GM12878 (cell line): ENCODE measurements at places on chromosomes 4 and X.

DNA sequence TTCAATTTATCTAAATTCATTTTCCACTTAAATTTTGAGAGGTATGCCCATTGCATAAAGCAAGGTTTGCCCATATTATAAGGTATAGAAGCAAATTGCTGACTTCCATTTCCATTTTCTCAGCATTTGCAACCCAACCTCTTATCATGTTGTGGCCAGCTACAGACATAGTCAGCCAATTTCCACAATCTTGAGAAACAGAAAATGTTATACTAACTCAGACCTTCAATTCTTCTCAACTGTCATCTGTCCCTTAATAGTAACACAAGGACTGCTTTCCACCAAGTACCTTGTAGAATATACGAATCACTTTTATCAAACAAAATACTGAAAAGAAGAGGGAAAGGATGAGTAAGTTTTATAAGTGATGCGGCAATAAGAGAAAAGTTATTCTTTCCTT, 11.2 kb upstream of the GRIA3 start:
- DNase-seq: no peak

- no peak for DNase-seq
These were observed 65.5 kb downstream of the WFS1 start for GRCh38 chr4:6335040-6335590.

GRCh38 chr4:8540991-8541390, 39.2 kb upstream of the GPR78 start:
- no peak for DNase-seq

- DNase-seq: no peak
These were observed 73.7 kb downstream of the RLIM start for GRCh38 chrX:74540635-74541249.

DNA sequence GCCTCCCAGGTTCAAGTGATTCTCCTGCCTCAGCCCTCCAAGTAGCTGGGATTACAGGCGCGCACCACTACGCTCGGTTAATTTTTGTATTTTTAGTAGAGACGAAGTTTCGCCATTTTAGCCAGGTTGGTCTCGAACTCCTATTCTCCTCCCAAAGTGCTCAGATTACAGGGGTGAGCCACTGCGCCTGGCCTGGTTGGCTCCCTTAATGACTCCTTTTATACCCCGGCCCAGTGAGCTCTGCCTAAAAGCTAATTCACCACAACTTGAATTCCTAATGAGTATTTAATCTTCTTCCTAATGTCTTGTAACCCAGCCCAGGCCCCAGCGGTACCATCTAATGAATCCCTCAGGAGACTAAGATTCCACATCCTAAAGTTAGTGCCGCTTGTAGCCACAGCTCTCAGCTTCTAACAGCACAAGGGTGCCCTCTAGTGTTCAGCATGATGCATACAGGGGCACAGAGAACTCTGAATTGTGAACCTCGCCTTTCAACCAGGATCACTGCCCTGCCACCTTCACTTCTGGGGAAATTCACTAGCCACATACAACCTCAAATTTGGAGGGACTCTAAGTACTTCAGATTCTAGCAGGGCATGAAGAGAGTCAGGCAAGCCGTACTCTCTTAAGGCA, 89.5 kb downstream of the OR13H1 start:
- DNase-seq: peak; percentile 4

DNA sequence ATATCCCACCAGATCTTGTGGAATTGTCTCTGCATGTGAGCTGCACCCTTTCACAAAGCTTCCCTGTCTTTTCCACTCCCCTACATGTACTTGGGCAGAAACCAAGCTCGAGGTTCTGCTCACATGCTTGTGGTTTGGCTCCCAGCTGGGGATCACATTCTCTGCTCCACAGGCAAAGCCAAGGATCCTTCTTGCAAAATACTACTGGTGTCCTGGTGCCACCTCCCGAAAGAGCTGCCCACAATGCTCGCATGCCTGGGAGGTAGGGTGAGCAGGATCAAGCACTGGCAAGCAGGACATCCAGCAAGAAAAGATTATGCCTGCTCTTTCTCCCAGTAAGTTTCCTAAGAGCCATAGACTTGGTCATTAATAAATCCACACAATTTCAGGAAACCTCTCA, 45.1 kb upstream of the PPARGC1A start:
- DNase-seq: no peak

- no peak for DNase-seq
These were observed 52.9 kb downstream of the SUPT20HL2 start for GRCh38 chrX:24260842-24261550.

GRCh38 chr4:71130827-71131603, 137.6 kb downstream of the DCK start:
- no peak for DNase-seq

GRCh38 chr4:81743731-81744435, 272.2 kb upstream of the RASGEF1B start:
- DNase-seq: no peak

DNA sequence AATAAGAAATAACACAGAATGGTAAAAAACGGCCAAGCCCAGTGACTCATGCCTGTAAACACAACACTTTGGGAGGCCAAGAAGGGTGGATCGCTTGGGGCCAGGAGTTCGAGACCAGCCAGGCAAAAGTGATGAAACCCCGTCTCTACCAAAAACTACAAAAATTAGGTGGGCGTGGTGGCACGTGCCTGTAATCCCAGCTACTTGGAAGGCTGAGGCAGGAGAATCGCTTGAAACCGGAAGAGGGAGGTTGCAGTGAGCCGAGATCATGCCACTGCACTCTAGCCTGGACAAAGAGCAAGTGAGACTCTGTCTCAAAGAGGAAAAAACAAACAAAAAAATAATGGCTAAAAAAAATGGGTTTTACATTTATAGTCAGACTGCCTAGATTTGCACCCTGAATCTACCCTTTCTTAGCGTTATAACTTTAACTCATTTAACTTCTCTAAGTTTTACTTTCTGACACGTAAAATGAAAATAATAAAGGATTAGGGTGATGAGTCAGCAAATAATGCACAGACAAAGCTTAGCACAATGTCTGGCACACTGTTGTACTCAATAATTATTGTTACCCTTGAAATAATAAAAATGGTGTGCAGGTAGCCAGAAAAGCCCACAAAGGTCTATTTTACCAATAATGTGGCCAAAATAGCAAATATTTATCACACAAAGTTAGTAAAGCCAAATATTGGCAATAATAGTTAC, 55.0 kb downstream of the ATP11C start:
- DNase-seq: no peak

GRCh38 chrX:24392709-24393108, 32.3 kb downstream of the SUPT20HL1 start:
- no peak for DNase-seq

DNA sequence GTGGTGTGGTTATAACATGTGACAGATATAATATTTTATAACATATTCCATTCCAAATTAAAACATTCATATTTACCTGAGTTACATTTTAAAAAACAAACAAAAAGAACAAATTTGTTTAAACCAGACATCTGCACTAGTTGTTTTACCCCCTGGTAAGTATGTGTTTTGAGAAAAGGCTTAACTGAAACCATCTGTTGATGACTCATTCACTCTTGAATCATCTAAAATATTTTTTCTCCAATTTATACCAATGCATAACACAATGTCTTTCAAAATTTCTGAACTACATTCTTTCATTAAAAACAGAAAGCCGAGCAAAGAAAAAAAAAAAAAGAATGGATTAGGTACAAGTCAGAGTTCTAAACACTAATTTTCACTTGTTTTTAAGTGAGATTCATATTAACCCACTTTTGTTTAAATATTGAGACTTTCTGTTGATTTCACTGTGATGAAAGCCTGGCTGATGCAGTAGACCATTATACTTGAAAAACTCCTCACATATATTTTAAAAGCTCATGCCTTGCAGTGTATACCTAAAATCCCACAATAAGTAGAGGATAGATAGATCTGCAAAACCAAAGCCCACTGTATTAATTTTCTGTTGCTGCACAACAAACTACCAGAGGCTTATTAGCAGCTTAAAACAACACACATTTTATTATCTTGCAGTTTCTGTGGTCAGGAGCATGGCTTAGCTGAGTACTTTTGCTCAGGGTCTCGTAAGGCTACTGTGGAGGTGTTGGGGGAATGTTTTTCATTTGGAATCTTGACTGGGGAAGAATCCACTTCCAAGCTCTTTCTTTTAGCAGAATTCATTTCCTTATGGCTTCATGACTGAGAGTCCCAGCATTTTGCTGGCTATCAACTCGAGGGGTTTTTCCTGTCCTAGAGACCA, 221.5 kb downstream of the PCDH18 start:
- DNase-seq: no peak

DNA sequence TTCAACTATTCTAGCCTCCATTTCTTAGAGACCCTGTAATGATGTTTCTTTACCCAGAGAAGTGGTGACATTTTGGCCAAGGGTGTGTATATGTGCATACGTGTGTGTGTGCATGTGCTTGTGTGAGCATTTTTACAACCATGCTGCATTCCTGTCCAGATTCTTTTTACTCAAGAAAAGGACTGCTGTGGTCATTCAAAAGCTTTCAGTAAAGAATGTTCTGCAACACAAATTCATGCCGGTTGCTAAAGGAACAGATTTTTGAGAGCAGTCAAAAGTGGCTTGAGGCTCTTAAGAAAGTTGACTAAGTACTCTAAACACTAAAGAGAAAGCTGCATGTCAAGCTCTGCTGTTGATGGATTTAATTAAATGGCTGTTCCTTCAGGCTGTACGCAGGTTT, 65.0 kb upstream of the FMR1 start:
- no peak for DNase-seq

- no peak for DNase-seq
These were observed 151.5 kb downstream of the CENPC start for GRCh38 chr4:67393699-67394281.

- no peak for DNase-seq
These were observed 11.4 kb downstream of the TMEM165 start for GRCh38 chr4:55407119-55407518.

DNA sequence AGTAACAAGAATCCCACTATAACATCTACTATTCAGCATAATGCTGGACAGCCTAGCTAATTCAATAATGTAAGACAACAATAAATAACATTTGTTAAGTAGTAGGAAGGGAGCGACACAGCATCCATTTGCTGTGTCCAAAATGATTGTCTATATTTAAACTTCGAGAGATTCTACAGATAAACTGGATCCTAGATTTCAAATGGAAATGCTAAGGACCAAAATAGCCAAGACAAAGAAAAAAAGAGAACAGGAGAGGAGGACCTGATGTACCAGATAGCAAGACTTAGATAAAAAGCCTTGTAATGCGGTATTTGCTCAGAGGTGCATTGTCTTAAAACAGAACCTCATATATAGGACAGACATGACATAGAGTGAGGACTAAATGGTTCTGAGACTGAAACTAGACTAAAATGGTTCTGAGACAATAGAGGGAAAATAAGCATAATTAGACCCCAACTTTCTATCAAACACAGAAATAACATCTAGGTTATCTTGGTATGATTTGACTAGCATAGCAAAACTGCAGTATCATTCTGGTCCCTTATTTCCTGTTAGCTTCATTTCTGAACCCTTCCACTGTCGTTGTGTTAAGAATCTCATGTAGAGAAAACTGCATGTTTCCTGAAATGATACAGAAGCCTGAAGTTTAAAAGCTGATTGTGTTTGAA, 3.8 kb downstream of the HPGDS start:
- DNase-seq: peak; percentile 11

- DNase-seq: no peak
These were observed 1.3 kb downstream of the PKD2 start for GRCh38 chr4:88008743-88009171.

DNA sequence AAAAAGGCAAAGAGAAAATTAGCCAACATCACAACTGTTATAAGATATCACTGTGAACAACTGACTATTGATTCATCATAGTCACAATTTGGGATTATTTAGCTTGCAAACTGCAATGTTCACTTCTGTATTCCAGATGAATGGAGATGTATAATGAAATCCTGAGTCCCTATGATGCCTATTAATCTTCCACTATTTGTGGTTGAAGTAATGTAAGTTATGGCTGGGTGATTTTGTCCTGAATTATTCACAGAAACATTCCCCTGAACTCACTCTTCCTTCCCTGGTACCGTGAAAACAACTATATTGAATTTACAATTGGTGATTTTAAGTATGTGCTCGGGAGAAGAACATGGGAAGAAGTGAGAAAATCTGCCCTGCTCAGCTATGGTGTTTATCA, 50.8 kb upstream of the NPFFR2 start:
- DNase-seq: no peak

DNA sequence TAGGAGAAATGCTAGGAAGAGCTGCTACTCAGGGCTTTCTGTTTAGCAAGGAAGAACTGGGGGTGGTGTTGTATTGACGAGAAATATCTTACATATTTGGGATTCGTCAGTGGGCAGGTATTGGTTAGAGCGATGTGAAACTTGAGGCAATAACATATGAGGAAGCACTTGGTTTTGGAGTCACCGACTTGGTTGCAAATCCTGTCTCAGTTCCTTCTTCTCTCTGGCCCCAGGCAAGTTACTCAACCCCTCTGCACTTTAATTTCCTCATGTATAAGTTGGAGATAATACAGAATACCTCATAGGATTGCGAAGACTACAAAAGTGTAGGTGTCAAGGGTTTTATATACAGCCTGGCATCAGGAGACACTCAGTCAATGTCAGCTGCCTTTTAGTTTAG, 34.1 kb downstream of the GPAT3 start:
- no peak for DNase-seq

DNA sequence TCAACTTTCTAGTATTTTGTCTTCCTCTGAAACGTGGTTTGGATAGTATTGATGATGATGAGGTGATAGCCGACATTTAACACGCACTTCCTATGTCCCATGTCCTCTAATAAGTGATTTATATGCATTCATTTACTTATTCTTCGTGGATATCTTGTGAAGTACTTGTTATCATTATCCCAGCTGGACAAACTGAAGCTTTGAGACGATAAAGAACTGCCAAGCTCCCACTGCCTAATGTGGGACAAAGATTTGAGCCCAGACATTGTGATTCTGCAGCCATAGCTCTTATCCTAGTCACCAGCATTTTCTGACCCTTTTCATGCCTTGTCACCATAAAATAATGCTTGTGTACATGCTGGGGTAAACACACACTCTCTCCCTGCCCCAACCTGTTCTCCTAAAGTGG, 92.5 kb downstream of the RAPGEF2 start:
- no peak for DNase-seq

DNA sequence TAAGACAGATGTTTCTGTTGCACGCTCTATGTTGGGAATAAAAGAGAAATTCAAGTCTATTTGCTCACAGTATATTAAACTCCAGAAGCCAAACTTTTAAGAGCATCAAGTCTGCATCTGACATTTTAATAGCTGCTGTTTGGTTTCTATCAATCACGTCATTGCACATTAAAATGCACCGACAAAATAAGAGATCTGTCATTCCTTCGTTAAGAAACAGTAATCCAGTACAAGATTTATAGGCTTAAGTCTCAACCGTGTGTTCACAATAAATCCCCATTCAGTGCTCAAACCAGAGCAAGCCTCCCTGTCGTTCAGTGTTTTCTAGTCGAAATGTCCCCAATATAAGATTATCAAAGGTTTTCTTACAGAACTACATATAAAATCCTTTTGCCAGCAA, 89.0 kb upstream of the BMPR1B start:
- DNase-seq: no peak

DNA sequence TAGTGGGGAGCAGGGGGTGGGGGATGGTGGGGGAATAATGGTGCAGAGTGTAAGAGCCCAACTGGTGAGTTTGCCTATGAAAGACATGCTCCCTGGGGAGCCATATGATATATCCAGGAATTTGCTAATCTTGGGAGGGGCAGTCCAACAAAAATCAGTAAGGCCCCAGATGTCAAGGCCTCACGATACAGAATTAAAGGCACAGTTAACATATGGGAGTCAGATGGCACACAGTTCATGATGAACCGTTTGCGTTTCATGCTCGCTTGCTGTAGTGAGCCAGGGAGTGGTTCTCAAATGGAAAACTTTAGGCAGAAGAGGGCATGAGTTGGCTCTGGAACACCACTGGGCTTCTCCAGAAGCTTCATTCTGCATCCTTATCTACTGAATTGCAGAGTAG, 33.9 kb upstream of the VCX2 start:
- no peak for DNase-seq
